ENCODE measurements at places on chromosomes 16 and 17.

DNA sequence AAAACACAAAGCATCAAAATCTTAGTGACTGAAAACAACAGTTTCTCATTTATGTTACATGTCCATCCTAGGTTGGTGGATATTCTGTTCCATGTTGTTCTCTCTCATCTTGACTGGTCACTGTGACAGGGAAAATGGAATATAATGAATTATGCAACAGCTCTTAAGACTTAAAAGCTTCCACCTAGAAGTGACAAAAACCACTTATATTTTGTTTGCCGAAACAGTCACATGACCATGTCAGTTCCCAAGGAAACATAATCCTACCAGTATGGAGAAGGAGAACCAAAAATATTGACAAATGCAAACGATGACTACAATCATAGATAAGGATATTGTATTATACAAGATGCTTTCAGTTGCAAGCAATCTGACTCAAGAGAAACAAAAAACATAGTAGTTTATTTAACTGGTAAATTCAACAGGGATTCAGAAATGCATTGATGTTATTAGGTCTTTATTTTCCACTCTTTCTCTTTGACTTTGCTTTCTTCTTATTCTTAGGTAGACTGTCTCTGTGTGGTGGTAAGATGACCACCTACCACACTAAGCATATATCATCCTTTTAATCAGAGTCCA is 103.8 kb downstream of the SSH2 start:
- no peak for DNase-seq

- DNase-seq = peak; percentile 95
Measured at GRCh38 chr16:81723098-81723723, 55.9 kb upstream of the PLCG2 start.

GRCh38 chr17:3213587-3213986 is 6.1 kb downstream of the OR1A1 start:
- no peak for DNase-seq

GRCh38 chr16:75063549-75064088 is 53.0 kb downstream of the LDHD start:
- DNase-seq = no peak

GRCh38 chr16:13992976-13993375 is 73.0 kb downstream of the ERCC4 start:
- DNase-seq = no peak

DNA sequence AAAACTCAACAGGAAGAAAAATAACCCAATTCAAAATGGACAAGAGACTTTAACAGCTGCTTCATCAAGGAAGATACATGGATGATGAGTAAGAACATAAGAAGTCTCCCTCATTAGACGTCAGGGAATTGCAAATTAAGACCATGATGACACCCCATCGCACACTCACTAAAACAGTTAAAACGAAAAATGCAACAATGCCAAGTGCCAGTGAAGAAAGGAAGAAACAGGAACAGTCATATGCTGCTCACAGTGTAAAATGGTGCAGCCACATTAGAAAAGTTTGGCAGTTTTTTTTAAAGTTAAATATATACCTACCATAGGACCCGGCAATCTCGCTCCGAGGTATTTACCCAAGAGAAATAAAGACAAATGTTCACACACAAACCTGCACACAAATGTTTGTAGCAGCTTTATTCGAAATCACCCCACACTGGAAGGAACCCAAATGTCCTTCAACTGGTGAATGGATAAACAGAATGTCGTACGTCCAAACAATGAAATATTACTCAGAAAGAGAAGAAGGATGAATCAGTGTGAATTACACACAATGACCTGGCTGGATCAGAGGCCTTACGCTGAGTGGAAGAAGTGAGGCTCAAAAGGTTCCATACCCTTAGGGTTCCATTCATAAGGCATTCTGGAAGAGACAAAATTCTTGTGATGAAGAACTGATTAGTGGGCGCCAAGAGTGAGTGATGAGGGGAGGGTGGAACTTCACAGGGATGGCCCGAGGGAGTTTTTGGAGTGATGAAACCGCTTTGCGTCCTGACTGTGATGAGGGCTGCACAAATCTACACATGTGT is 110.3 kb downstream of the C16orf95 start:
- no peak for DNase-seq

DNA sequence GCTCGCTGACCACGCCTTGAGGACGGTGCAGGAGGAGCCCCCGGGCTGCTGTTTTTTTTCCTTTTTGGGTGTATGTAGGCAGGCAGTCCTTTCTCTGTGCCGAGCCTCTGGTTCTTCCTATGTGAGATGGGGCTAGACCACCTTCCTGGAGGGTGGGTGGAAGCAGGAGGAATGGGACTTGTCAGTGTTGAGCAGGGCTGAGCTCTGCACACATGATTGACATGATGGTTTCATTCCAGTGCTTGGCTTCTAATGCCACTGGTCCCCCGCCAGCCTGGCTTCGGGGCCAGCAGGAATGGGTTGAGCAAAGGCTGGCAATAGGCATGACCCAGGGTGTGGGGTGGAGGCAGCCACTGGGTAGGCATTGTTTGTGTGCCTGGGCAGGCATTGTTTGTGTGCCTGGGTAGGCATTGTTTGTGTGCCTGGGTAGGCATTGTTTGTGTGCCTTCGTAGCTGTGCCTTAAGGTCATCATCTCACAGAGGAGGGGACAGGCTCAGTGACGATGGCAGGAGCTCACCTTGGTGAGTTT is 14.2 kb upstream of the ADCY7 start:
- DNase-seq = no peak

DNA sequence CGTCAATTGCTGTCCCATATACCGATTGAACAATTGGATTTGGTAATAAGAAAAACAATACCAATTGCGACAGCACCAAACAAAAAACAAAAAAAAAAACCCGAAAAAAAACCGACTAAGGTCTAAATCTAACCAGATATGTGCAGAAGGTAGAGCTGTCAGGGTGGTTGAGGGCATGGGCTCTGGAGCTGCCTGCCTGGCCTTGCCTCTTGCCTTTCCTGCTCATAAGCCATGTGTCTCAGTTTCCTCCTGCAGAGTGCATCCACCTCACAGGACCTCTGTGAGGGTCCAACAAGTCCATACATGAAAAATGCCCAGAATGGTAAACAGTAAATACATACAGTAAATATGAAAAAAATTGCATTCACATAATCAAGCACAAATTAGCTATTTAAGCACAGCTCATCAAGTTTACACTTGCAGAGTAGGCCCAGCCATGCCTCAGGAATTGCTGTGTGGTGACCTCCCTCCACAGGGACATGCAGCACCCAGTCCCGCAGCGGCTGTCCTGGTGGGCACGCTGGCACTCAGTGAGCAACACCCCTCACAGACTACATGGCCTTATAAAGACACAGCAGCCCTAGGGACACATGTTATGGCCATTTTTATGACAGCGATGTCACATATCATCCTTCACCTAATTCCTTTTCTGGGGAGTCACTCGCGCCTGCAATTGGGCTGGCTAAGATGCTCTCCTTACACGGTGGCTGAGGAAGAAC is 17.9 kb downstream of the TBC1D28 start:
- DNase-seq = peak; percentile 7

GRCh38 chr17:6046431-6046830 is 23.7 kb upstream of the WSCD1 start:
- no peak for DNase-seq

- DNase-seq = no peak
Measured at GRCh38 chr17:59124665-59125064, 18.0 kb upstream of the TRIM37 start.

DNA sequence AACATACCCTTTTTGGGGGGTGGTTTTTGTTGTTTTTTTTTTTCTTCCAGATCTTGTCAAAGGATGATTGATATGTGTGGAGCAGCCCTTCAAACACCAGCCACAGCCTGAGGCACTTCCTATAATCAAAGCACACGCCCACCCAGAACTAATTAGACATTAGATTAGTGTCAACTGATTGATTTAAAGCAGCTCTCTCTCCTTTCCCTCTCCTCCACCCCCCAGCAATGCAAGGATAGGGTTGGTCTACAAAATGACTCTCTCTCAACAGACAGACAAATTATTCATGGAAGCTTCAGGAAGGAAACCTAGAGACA is 250.3 kb upstream of the SOX9 start:
- no peak for DNase-seq

- peak; percentile 67 for DNase-seq
Measured at GRCh38 chr17:7836596-7837407, 2.8 kb downstream of the KDM6B start.

DNA sequence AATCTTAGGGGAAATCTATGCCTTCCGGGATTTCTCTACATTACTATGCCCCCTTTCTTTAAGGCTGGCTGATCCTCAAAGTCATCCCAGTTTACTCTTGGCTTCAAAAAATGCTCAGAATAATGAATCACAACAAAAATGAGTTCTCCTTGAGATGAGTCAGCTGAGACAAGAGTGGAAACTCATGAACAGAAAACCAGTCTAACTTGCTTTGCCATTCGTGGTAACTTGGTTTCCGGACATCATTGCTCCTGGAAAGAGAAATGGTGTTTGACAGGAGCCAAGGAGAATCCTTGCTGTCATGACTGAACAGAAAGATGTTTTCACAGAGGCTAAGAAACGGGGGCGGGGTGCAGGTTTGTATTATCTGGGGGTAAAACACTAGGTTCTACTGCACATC is 435.6 kb upstream of the DYNLRB2 start:
- no peak for DNase-seq

DNA sequence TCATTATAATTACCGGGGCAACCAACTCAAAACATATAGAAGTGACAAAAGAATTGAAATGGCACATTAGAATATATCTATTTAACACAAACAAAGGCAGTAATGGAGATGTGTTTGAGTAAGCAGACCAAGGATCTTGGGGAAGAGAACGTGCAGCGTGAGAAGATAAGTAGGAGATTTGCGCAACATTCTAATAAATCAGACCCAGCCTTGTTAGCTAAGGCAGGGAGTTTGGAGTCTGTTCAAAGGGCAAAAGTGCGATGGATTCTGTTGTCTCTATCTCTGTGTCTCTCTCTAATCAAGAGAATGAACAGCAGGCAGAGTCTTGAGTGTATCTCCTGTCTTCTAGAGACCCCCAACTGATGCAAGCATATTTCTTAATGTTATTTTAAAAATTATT is 55.0 kb upstream of the FA2H start:
- DNase-seq = no peak

DNA sequence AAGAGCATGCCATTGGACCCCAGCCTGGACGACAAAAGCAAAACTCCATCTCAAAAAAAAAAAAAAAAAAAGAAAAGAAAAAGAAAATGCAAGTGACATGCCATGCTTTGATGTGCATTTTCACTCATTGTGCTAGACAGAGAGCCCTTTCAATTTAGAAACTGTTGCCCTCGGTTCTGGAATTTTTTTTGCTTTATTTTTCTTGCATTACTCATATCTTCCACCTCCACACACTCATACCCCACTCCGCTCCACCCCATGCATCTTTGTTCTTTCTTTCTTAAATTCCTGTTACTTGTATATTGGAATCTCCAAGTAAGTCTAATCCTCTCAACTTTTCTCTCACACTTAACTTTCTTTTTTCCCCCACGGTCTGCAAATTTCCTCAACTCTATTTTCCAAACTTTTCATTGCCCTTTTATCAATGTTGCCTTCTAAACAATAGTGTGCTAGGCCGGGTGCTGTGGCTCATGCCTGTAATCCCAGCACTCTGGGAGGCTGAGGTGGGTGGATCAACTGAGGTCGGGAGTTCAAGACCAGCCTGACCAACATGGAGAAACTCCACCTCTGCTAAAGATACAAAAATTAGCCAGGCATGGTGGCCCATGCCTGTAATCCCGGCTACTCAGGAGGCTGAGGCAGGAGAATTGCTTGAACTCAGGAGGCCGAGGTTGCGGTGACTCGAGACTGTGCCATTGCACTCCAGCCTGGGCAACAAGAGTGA is 16.8 kb upstream of the SUZ12 start:
- DNase-seq = no peak

DNA sequence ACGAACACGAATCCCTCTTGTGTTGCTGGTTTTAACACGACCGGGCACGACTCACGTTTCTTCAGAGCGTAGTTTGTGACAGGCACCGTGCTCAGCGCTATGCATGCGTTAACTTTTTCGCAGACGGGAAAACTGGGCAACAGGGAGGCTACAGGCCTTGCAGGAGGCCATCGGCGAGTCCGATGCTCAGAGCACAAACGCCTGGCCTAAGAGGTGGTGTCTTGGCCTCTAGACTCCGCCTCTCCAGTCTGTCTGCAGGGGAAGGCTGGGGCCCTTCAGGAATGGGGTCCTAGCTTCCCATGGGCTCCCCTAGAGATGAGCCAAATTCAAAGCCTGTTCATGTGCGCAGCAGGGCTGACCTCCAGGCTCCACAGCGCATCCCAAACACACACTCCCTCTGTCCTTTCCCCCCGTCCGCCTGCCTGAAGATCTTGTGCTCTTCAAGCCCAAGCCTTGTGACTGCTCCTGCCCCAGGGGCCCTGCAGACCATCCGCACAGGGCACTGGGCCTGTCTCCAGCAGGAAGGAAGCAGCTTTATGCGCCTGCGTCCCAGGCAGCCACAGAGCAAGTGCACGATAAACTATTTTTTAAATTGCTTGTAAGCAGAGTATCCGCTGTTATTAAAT is 3.1 kb downstream of the CLCN7 start:
- DNase-seq = no peak

GRCh38 chr16:26026709-26027450 is 335.1 kb downstream of the HS3ST4 start:
- DNase-seq = peak; percentile 70

DNA sequence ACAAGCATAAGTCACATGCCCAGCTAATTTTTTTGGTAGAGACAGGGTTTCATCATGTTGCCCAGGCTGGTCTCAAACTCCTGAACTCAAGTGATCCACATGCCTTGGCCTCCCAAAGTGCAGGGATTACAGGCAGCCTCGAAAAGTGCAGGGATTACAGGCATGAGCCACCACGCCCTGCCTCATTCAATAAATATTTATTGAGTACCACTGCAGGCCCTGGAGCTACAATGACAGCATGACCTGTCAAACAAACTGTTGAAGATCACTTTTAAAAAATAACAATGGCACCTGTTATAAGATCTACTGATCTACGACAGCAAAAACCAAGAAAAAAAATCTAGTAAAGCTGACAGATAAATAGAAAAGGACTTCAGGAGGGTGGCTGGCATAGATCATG is 76.3 kb downstream of the CEP95 start:
- no peak for DNase-seq

DNA sequence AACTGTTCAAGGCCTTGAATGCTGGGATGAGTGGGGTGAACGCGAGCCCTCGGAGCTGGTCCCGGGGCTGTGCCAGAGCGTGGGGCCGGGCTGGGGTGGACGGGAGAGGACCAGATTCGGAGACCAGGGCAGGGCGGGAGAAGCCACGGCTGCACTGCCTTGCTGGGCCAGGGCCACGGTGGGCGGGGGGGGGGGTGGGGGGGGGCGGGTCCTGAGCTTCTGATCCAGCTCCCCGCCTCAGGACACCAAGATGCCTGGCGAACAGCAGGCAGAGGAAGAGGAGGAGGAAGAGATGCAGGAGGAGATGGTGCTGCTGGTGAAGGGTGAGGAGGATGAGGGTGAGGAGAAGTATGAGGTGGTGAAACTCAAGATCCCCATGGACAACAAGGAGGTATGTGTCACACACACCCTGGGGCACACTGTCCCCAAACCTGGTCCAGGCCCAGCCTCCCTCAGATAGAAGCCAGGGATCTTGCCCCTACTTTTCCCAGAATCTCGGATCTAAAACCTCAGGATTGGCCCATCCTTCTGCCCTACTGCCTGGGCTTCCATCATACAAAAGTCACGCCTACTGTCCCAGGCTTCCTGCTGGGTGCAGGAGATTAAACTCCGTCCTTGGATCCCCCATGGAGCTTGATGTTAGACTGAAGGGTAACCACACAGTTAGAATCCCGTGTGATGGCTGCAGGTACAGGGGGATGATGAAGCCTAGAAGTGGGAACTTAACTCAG is 563 bp downstream of the ZNF771 start:
- no peak for DNase-seq

GRCh38 chr17:16913463-16913862 is 58.5 kb downstream of the TNFRSF13B start:
- DNase-seq = no peak

Data from pons (tissue), 1 donor.